ENCODE measurements at places on chromosomes 5 and 9. TPM values are rescaled to one million over a fixed set of nuclear protein-coding genes. Genes with fewer than 3 reads are reported as not detected.

DNA sequence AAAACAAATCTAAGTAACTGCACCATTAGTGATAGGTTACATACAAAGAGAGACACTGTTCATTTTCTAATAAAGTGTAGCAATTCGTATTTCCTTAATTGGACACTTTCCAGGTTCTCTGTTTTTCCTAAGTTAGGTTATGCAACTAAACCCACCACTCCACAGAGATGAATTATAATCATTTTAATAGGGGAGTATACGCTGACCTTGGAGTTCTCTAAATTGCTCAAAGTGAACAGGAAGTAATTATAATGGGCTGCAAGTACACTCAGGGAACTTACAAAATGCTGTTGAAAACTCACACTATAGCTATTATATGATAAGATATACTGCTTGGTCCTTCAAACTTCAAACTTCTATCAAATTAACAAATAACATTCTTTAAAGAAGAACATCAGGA lies 18.2 kb upstream of the ADCY2 start:
- DNase-seq, result no peak

DNA sequence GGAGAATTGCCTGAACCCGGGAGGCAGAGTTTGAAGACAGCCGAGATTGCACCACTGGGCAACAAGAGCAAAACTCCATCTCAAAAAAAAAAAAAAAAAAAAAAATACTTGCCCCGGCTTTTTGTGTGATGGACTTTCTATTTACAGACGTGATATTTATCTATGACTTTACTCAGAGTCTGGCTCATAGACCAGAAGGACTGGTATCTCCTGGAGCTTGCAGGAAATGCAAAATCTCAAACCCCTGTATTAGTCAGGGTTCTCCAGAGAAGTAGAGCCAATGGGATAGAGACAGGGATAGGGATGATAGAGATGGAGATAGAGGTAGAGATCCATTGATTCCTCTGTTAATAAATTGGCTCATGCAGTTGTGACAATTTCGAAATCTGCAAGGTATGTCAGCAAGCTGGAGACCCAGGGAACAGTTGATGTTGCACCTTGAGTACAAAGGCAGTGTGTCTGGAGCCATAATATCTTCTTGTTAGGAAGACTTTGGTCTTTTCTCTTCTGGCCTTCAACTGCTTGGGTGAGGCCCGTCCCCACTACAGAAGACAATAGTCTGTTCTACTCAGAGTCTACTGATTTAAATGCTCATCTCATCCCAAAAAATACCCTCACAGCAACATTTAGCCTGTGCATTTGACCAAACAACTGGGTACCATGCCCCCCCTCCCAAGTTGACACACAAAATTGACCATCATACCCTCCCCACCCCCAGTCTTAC lies 195.4 kb upstream of the MSX2 start:
- no peak for DNase-seq

GRCh38 chr5:125657936-125658335 lies 765.3 kb upstream of the GRAMD2B start:
- DNase-seq, result no peak

The RBM22 gene
- 28.0 TPM for total RNA-seq

The PTBP3 gene
- 30.8 TPM for total RNA-seq

DNA sequence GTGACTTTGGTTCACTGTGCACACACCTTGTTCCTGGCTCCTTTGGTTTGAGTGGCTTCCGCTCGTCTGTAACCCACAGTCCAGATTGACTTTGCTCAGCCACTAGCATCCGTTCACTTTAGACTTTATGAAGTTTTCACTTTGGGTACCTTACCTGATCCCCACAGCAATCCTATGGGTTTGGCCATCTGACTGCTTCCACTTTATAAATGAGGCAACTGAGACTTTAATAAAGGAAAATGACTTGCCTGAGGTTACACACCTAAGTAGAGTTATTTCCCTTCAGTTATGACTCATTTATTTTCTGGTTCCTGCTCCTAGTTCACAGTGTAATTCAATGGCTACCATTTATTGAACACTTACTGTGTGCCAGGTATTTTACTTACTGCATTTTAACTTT lies 94.2 kb upstream of the SAP30L start:
- no peak for DNase-seq

Data from H4 (cell line).